ENCODE measurements at places on chromosomes 2 and 18.

DNA sequence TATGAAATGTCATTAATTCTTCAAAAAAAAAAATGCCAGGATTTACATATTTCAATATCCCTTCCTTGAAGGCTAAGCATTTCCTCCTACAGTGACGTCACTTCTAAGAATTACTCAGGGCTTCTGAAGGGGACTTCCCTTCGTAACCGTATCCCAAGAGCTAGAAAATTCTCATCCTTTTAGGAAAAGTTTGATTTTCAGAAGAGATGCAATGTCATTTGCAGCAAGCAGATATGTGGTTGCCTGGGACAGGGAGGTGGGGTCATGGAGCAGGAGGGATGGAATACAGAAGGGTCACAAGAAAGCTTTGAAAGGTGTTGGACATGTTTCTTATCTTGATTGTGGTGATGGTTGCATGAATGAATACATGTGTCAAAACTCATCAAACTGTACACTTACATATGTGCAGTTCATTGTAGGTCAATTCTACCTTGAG lies 97.0 kb upstream of the ATL2 start:
- no peak for DNase-seq

GRCh38 chr2:7674606-7675005 lies 757.4 kb downstream of the RNF144A start:
- DNase-seq, result no peak

DNA sequence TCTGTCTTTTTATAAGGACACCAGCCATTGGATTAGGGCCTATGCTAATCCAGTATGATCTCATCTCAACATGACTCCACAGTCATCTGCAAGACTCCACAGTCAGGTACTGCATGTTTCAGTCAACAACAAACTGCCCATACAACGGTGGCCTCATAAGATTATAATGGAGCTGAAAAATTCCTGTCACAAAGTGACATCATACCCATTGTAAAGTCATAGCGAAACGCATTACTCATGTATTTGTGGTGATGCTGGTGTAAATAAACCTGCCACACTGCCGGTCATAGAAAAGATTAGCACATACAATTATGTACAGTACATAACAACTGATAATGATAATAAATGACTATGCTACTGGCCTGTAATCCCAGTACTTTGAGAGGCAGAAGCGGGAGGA lies 102.2 kb downstream of the TEX51 start:
- no peak for DNase-seq

GRCh38 chr2:25018681-25019080 lies 23.2 kb upstream of the EFR3B start:
- peak; percentile 2 for DNase-seq

GRCh38 chr2:196480653-196481323 lies 158.7 kb upstream of the CCDC150 start:
- peak; percentile 38 for DNase-seq

Measured in fibroblast of skin of scalp (primary cell).